ENCODE measurements at places on chromosomes 16 and 17.

GRCh38 chr16:47492428-47493377 lies 31.6 kb downstream of the PHKB start:
- DNase-seq: peak; percentile 30

DNA sequence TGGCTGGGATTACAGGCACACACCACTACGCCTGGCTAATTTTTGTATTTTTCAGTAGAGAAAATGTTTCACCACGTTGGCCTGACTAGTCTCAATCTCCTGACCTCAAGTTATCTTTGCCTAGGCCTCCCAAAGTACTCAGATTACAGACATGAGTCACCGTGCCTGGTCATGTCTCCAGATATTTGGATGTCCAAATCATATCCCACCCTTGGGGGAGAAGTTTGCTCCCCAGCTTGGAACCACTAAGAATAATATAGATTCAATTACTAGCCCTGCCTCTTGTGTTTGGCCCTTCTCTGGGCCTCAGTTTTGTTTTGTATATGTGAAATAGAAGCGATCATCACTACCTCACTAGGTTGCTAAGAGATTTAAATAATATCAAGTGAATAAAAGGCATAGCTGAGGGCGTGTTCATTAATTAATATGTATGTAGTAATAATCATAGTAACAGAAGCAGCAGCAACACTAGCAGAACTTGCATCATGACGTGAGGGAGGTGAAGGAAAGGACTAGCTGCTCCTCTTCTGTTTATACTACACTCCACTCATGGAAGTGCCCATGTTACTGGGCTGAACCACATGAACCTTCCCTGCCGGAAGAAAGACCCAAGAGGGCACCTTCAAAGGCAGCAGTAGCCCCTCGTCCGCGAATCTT lies 253.6 kb upstream of the XYLT1 start:
- DNase-seq: no peak

DNA sequence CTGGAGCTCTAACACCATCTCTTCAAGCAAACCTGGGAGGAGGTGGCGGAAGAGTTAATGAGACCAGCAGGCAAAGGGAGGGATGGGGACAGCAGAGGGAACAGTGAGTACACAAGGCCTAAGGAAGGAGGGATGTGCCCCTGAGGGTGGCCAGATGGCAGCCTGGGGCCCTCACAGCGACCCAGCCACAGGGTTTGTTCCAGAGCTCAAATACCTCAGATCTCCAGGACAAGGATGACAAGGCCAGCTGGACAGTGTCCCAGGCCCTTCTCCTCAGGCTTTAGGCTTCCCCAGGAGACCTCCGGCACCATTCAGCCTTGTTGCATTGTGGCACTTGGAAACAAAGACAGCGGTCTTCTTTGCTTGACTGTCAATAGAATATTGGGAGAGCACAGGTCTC lies 14.9 kb downstream of the CDIP1 start:
- no peak for DNase-seq

- DNase-seq: no peak
These were observed at the start of gene C16orf89 for GRCh38 chr16:5065813-5066212. Gene C16orf89 (minus strand): TSS chr16:5065956. CDS start chr16:5065908, 48 bp downstream.

DNA sequence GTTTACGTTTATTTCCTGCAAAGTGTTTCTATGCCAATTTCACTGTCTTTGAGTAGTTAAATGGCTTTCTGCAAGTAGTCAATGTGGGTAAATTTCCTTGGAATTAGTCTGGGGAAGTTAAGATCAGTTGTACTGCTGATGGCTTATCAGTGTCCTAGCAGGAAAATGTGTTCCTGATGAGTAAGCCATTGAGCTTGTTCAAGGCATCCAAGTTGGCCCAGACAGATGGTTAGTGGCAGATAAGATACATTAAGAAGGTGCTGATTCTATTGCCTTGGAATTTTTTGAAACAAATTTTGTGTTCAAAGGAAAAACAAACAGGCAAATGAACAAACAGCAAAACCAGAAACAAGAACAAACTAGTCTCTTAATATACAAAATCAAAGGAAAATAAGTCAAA lies 258.4 kb downstream of the MAP2K6 start:
- no peak for DNase-seq

- no peak for DNase-seq
These were observed 42.7 kb downstream of the STAT3 start for GRCh38 chr17:42345396-42346073.

DNA sequence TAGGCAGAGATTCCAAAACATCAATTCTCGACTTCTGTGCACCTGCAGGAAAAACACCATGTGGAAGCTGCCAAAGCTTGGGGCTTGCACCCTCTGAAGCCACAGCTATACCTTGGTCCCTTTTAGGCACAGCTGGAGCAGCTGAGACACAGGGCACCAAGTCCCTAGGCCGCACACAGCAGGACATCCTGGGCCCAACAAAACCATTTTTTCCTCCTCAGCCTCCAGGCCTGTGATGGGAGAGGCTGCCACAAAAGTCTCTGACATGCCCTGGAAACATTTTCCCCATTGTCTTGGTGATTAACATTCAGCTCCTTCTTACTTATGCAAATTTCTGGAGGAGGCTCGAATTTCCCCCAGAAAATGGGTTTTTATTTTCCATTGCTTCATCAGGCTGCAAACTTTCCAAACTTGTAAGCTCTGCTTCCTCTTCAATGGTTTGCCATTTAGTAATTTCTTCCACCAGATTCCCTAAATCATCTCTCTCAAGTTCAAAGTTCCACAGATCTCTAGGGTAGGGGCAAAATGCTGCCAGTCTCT lies 24.3 kb upstream of the COL1A1 start:
- DNase-seq: no peak

- DNase-seq: no peak
These were observed 699 bp downstream of the MPRIP start for GRCh38 chr17:17042851-17043460.

DNA sequence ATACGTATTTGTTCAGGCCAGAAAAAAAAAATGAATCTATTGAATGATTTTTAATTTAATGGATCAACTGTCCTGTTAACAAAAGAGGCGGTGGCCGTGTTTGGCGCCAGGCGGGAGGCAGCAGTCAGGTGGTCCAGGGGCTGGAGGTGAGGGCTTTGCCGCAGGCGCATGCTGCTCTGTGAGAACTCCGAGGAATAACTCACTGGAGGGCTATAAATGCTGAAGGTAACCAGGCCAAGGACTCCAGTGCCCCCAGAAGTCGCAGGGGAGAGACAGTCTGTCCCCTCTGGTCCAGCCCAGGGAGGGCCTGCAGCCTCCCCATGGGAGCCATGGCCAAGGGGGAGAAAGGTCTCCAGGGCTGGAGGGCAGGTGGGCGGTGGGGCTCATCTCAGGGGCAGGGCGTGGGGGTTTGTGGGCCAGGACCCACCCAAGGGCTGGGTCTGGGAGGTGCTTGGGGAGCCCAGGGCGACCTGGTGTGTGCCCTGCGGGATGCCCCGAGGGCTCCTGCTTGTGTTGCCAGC lies 7.1 kb upstream of the BAHCC1 start:
- no peak for DNase-seq

DNA sequence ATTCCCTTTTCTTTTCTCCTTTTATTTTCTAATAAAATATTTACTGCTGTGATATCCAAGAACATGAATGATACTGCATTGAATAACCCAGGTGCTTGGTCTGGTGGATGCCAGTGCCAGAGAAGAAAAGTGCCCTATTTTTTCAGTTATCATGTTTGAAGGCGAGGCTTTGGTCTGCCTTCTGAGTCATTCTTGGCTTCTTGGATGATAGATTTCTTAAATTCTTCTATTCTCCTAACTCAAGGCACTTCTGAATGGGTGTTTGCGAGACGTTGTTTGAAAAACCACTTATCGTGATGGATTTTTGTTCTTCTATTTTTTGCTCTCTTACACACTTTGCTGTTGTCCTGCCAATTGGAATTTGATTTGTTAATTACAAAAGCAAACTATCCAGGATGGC lies 66.7 kb downstream of the FTO start:
- DNase-seq: no peak

GRCh38 chr16:2777231-2777902 lies at the start of gene ELOB:
Gene ELOB (minus strand): TSS chr16:2777280. CDS start chr16:2777239, 41 bp downstream.
- DNase-seq: peak; percentile 87

GRCh38 chr17:77717941-77718668 lies 240.4 kb upstream of the TNRC6C start:
- DNase-seq: no peak

DNA sequence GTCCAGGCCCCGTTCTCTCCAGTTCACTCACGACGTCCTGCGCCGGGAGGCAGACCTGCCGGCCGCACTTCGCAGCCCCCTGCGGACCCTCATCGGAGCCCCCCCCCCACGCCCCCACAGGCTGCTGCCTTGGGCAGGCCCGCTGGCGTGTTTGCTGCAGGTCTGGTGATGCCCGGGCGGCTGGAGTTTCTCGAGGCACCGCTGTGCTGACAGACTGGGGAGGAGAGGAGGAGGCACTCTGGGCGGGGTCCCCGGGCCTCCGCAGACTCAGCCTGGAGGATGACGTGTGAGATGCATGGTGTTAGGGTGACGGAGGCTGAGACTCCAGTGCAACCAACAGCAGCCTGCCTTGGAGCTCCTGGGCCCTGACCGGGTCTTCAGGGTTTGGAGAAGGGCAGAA lies 24.1 kb downstream of the BAIAP2 start:
- DNase-seq: no peak

DNA sequence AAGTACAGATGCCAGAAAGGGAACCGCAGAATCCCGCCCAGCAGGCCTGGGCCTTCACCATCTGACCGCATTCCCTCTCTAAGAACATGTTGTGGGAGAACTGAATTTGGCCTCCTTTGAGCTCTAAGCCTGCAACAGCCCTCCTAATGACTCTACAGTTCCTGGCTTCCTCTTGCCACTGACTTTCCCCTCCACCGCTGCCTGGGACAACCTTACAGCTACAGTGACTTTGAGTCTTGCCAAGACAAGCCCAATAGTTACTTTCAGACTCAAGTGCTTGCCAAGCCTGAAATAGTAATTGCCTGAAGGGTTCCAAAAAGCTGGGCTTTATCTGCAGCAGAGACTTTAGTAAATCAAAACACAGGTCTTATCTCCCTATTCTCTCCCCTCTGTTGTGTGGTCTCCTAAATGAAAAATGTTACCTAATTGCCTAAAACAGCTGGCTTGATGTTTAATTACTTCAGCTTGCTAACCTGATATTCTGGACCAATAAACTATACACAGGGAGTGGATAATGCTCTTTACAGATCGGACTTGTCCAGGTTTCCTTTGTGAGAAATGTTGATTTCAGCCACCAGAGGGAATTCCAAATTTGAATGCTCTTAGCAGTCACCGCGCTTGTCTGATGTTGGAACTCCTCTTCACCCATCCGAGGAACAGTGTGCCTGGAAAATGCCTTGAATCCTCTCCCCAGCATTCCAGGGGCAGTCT lies 85.1 kb upstream of the TBX2 start:
- DNase-seq: no peak

- DNase-seq: no peak
These were observed 3.7 kb upstream of the MLYCD start for GRCh38 chr16:83895243-83895642.

GRCh38 chr17:64117981-64118979 lies 11.7 kb downstream of the ERN1 start:
- DNase-seq: no peak

DNA sequence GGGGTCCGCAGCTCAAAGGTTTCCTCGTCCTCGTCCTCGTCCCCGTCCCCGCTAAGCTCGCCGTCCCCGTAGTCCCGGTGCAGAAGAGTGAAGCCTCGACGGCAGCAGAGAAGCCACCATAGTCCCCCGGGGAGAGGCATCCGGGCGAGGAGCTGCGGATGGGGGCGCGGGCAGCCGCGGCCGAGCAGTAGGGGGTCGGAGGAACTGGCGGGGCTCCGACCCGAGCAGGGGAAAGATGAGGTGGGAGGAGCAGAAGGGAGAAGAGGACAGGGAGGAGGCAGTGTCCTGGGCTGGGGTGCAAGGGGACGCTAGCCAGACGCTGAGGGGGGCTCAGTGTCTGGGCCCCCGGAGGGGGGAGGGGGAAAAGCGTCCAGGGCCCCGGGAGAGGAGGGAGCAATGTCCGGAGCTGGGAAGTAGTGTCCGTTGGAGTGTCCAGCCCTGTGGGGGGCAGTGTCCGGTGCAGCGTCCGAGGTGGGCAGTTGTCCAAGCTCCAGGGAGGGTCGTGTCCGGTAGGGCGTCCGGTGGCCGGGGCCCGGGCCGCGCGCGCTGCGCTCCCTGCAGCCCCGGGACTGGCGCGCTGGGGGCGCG lies at the start of gene PLEKHH3:
TSS of gene PLEKHH3 (minus strand) at position 571 of the 588 bp plus-strand sequence. CDS start at position 140, 431 bp downstream.
- no peak for DNase-seq

DNA sequence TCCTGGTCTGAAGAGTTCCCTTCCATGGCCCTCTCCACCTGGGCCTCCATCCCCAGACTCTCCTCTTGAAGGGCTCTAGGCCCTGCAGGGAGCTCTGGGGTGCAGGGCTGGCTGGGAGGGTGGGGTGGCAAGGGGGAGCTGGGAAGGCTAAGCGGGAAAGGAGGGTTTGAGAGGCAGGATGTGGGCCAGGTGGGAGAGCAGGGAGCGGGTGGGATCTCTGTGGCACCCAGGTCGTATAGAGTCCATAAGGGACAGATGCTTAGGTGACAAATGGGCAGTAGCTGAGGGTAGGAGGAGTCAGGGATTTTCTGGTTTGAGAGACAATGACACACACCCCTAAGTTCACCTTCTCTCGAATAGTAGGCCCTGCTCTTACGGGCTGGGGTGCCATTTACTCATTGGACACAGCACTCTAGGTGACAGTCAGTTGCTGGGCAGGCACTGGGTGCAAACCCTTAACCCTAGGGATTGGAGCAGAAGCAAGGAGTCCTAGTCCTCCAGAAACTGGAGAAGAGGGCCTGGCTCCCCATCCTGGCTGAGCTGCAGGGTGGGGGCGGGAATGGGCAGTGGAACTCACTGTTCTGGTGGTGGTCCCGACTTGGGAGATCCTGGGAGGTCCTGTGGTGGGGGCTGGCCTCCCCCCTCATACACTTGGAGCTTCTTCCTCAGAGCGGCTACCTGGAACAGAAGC lies 15.3 kb downstream of the KIF18B start:
- DNase-seq: no peak

Measured in naive B cell (primary cell).